Left lobe of liver (tissue), 2 donors: ENCODE measurements at places on chromosomes 7 and 10. TPM values are rescaled to one million over a fixed set of nuclear protein-coding genes. Genes with fewer than 3 reads are reported as not detected.

The HOXA11 gene
- not detected for total RNA-seq

DNA sequence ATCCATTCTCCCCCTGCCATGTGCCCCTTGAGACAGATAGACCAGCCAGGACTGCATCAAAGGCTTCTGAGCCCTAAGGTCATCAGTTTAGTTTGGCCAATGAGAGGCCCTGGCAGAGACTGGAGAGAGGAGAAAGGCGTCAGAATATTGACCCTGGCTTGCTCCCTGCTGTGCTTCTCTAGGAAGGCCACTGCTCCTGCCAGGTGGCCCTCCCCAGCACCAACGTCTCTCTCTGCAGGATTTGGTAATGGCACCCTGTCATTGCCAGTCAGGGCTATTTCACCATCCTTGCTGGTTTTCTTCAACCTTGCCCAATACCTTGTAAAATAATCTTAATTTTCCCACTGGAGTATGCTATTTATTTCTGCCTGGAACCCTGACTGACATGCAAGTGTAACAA, 38.8 kb upstream of the ZRANB1 start:
- DNase-seq = peak; percentile 91

The NEUROG3 gene
- total RNA-seq = not detected

The PNLIPRP1 gene
- 2.5 TPM for total RNA-seq

GRCh38 chr10:110286841-110287240, 17.9 kb downstream of the SMNDC1 start:
- no peak for DNase-seq

- DNase-seq = no peak
Measured at GRCh38 chr10:9253121-9253520, 1198.6 kb downstream of the GATA3 start.

The CAMK2B gene
- 5.0 TPM for total RNA-seq

- DNase-seq = no peak
Measured at GRCh38 chr7:26696161-26696560, 168.2 kb downstream of the SKAP2 start.

The RNLS gene
- total RNA-seq = 10.1 TPM

DNA sequence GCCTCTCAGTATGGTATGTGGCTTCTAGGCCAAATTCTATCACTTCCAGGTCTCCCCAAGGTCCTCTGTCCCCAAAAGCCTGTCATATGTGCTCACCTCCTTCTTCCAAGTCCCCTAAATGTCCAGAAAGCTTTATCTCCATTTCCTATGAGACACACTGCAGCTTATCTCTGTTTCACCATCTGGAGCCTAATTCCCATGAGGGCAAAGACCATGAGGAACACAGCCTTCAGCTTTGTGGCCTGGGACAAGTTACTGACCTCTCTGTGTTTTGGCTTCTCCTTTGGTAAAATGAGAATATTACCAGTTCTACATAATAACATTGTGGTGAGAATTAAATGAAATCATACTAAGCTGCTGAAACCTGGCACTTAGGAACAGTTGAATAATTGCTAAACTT, 19.2 kb downstream of the ST8SIA6 start:
- no peak for DNase-seq

DNA sequence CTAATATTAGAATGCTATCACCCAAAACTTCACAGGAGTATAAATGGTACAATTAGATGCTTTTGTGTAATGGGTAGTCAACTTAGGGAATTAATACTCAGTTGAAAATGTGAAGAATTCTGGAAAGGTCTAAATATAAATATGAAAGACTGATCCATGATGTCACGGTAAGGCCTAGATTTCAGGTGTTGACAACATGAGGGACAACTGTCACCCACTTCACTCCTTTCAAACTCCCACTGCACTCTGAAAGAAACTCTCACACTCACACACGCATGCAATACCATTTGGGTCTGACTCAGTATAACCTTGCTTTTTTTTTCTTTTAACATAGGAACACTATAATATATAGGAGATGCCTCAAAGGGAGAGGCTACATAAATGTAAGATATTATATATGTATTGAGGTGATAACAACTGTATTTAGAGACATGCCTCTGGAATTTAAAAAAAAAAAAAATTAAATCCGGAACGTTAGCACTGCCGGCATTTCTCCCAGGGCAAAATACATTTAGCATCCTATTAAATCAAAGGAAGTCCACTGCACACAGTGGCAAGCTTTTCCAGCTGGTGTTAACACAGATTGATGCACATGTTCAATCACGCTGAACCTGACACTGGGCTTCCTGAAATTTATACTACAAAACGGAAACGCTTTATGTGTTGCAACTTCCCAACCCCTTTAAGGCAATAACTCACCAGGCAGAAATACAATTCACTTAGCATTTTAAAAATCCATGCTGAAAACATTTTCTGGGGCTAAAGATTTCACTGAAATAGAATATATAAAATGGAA, 74.9 kb downstream of the RSU1 start:
- no peak for DNase-seq

DNA sequence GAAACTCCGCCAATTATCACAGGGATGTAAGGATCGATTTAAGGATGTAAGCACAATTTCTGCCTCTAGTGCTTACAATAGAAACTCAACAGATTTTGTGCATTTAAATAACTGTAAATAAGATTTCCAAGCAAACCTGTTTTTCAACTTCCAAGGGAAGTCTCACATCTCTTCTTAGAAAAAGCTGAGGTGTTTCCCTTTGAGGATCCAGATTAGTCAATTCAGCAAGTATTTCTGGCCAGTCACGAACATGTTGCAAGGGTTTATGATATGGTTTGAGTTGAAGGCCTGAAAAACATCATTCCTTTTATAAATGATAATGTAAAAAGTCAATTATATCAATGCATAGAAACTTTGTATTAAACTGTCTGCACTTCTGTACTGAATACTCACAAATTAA, 23.9 kb downstream of the KRIT1 start:
- no peak for DNase-seq

The WDR37 gene
- total RNA-seq = 8.5 TPM

The EMX2 gene
- not detected for total RNA-seq

The COL28A1 gene
- total RNA-seq = 0.58 TPM

- no peak for DNase-seq
Measured at GRCh38 chr7:85090143-85090542, 96.7 kb downstream of the SEMA3D start.

GRCh38 chr10:14695847-14696480, 78.7 kb downstream of the FAM107B start:
- DNase-seq = no peak

DNA sequence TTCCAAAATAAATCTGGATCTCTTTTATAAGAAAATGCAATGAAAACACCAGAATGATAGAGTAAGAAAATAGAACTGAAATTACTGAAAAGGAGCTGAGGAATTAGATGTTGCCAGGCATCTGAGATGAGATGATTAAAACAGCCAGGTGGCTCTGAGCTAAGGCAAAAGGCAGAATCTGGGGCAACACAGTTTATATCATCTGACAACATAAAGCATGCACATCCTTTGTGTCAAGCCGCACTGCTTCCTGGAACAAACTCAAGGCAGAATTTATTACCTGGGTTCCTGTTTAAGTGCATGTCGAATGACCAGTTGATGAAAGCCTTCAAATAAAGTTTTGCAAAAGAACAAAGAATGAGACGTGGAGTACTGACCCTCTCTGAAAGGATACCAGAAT, 247.0 kb downstream of the SNX10 start:
- DNase-seq = no peak

DNA sequence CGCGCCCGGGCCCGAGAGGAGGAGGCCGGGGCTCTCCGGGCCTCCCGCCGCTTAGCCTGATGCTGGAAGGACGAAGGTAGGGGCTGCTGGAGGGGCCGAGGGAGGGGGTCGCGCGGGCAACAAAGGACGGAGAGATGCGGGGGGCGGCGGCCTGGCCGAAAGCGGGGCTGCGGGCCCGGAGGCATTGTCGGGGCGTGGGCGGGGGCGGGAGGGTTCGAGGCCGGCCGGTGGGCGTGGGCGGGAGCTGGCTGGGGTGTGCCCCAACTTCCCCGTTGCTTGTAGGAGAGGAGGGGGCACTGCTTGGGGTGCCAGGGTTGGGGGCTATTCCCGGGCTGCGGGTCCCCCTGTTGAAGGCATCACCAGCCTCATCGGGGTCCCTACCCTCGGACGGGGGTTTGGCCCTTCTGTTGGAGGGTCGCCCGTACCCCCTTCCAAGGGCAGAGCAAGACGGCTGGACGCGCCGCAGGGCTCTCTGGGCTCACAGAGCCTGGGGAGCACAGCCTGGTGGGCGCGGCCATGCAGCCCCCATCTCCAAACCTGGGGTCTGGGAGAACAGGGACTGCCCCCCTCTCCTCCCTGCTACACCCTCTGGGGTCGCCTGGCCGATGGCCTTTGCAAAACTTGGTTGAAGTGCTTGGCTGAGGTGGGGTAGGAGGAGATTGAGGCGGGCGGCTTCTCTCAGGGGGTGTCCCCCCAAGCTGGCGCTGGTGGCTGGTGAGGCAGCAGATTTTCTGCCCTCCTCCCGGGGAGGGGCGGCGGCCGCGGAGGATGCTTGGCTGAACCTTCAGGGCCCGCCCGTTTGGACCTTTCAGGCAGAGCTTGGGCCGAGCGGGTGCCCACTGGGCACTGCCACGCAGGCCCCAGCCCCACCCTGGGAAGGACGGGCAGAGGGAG, 699 bp downstream of the CLIP2 start:
- no peak for DNase-seq

DNA sequence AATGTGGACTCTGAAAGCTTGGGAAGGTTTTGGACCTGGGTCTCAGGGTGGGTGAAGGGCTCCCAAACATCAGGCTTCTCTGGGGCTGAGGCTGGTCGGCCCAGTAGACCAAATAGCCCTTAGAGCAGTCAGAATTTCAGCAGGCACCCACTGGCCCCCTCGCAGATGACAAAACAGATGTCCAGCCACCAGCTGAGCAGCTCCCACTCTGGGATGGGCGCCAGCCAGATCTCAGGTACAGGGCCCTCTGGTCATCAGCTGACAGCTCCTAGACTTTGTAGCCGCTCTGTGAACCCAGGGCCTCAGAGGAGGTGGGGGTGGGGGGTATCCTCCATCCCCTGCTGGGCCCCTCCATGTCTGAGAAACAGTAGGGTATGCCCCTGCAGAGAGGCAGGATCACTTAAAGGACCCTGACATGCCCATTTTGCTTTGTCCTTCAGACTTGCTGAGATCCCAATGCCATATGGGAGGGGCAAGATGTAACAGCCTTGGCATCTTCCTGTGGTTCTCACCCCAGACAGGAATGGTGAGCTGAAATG, 26.5 kb downstream of the HSPA12A start:
- no peak for DNase-seq

The CLCN1 gene
- total RNA-seq = not detected
